CD4-positive, alpha-beta T cell treated with Interleukin-4 for 1 hour (primary cell): ENCODE measurements at places on chromosomes 1 and 21.

GRCh38 chr1:207362962-207363860 lies 41.7 kb downstream of the CD55 start:
- DNase-seq: peak; percentile 38

DNA sequence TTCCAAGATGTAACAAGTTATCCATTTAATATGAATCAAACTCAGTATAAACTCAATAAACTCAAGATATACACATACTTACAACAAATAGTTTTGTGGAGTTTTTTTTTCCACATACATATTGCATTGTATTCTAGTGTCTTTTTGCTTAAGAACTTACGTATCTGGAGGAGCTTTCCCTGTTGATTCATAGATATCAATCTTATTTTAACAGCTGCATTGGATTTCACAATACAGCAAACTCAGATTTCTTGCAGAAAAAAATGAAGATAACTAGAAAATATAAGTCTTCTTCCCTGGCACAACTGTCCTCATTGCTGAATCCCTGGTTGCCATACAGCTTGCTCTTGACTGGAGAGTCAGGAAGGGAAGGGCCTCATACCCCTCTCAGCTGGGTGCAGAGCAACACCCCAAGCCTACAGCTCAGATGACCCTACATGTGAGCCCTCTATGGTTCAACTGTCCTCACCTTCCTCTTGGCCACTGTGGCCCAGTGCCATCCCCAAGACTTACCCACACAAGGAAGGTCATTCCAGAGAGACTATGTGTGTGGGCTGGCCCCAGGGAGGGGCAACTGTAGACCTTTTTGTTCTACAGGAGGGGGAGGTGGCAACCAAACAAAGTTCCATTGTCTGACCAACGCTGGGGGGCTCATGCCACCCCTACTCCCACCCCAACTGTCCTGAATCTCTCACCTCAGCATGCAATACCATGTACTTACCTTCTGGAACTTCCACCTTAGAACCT lies 1.7 kb downstream of the MPZ start:
- DNase-seq: no peak

GRCh38 chr1:235802573-235803346 lies 63.9 kb downstream of the LYST start:
- no peak for DNase-seq

DNA sequence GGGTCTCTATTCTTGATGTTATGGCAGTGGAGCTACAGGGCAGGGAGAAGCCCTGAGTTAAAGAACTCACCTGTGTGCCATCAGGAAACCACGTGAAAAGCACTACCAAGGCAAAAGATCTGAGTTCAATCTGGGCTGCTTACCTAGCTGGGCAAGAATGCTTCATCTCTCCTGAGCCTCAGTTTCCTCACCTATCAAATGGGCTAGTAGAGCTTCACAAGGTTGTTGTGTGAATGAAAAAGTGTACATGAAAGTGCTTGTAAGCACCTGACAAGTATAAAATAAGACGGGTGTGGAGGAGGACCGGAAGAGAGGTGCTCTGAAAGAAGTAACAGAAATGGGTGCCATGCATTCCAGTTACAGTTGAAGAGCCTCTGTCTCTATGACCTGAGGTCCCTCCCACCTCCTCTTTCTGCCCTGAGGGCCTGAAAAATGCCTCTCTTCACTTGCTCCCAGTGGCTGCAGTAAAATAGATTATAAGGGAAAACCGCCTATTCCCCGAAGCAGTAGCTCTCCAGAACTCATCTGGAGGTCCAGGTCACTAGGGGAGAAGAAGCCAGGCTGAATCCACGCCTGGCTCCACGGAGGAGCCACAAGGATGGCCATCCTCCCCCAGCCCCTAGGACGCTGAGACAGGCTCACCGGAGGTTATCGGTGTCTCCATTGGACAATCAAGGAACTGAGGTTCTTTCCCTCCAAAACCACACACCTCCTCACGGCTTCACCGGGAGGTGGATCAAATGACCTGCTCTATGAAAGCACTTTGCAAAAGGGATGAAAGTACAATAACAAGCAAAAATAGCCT lies 1.4 kb downstream of the GPR161 start:
- DNase-seq: no peak

- DNase-seq: no peak
Measured at GRCh38 chr1:96492236-96492635, 229.3 kb upstream of the PTBP2 start.

- DNase-seq: no peak
Measured at GRCh38 chr1:43465505-43466067, 11.9 kb upstream of the HYI start.

DNA sequence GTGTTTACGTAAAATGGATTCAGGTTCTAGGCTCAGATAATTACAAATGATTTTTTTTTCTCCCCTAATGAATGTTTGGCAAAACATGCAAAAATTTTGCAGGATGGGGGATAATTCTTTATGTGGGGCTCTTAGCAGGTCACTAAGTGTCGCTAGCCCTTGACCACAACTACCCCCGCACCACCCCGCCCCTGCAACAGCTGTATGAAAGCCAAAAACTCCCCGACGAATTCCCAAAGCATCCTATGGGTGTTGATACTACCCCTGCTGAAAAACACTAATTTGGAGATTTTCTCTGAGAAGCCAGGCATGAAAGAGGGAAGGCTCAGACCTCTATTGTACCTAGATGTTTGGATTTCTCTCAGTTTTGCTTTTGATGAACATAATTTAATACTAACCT lies 243.0 kb downstream of the TRABD2B start:
- no peak for DNase-seq

- no peak for DNase-seq
Measured at GRCh38 chr1:117089996-117090395, 29.9 kb downstream of the TTF2 start.

- no peak for DNase-seq
Measured at GRCh38 chr1:109391157-109391556, 6.6 kb downstream of the SORT1 start.

DNA sequence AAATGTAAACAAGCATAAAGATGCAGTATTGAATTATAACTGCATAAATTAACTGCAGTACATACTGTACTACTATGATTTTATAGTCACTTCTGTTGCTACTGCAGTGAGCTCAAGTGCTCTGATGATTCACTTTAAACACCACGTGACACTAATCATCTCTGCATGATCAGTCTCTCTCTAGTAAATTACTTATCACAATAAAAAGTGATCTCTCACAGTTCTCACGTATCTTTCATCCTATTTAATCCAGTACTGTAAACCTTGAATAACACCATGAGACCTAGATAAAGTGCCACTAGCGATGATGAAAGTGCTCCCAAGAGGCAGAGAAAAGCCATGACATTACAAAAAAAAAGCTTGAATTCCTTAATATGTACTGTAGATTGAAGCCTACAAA lies 1242.0 kb downstream of the AMY1C start:
- DNase-seq: no peak

DNA sequence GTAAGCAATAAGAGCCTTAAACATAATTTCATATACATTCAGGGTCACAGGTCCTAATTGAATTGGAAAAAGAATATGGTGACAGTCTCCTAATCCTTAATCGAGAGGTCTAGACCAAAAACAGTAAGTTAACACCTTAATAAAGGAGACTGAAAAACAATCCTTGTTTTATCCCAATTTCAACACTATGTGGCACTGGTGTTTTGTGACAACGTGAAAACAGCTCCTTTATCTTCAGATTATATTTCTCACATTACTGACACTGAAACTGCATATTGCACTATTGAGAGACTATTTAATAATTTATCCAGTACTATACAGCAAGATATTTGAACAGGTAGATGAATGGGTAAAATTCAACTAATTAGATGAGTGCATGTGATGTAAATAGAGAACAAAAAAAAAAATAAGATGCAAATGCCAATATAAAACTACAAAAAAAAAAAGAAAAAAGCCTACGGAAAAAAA lies 34.1 kb downstream of the TP53BP2 start:
- DNase-seq: no peak

DNA sequence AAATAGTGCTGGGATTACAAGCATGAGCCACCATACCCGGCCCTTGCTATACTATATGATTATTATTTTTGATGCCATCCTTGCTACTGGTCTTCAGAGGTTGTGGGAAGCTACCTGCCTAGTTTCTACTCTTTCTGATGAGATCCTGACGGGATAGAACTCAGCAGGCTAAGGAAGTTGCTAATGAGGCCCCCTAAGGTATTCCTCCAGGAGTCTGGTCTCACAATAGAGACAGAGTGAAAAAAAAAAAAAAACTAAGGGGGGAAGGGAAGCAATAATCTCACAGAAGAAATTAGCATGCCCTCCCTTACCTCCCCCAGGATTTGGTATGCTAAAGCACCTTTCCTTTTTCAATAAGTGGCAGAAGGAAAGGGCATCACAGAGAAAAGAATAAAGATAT lies 17.6 kb downstream of the INTS3 start:
- no peak for DNase-seq

- DNase-seq: no peak
Measured at GRCh38 chr21:30579346-30579745, 10.9 kb downstream of the KRTAP22-2 start.

GRCh38 chr1:8938232-8938999 lies 7.3 kb upstream of the CA6 start:
- DNase-seq: no peak

DNA sequence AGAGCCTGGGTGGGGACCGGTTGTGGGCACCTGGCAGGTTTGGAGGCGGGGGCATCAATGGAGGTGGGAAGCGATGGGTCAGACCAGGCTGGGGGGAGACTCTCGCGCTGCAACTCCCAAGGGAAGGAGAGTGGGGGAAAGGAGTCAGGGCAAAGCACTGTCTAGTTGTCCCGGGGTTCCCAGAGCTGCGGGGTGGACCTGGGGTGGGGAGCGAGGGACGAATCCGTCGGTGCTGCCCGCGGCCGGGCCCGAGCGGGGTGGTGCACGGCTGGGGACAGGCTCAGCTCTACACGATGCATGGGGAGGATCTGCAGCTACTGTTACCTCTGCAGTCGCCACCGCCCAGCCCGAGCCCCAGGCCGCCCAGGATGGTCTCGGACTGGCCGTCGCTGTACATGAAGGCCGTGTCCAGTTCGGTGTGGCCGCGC lies 427 bp downstream of the AKR7A2 start:
- peak; percentile 14 for DNase-seq

DNA sequence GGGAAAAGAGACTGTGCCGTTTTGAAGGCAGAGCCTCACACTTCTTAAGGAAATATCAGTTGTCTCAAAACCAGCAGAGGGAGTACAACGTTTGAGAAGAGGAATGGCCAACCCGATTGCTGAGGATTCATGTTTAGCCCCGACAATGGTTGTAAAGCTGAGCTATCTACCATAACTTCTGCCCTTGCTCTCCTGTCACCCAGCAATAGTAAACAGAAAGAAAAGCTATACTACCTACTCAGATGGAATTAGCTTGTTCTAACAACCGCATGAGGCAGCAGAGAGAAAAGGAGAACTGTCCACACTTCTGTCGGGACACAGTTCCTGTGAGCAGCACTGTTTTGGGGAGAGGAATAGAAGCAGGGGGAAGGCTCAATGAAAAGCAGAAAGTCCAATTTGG lies 91.2 kb downstream of the SLC45A1 start:
- DNase-seq: peak; percentile 47

DNA sequence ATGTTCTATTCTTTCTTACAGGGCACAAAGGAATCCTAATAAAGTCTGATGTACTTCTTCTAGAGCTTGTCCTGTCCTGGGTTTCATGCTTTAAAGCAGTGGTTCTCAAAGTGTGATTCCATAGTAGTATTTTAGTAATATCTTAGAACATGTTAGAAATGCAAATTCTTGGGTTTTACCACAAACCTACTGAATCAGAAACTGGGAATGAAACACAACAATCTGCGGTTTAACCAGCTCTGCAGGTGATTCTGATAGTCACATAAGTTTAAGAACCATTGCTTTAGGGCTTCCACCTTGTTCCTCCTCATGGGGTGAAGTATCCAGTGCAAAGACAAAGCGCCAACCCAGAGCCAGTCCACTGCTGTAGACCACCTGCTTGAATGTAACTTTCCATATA lies 41.1 kb downstream of the NGF start:
- no peak for DNase-seq

GRCh38 chr1:185215911-185216310 lies 58.9 kb downstream of the SWT1 start:
- DNase-seq: no peak

GRCh38 chr1:117615474-117615873 lies 9.6 kb downstream of the TENT5C start:
- peak; percentile 60 for DNase-seq

- no peak for DNase-seq
Measured at GRCh38 chr1:88746916-88747315, 62.8 kb downstream of the PKN2 start.

DNA sequence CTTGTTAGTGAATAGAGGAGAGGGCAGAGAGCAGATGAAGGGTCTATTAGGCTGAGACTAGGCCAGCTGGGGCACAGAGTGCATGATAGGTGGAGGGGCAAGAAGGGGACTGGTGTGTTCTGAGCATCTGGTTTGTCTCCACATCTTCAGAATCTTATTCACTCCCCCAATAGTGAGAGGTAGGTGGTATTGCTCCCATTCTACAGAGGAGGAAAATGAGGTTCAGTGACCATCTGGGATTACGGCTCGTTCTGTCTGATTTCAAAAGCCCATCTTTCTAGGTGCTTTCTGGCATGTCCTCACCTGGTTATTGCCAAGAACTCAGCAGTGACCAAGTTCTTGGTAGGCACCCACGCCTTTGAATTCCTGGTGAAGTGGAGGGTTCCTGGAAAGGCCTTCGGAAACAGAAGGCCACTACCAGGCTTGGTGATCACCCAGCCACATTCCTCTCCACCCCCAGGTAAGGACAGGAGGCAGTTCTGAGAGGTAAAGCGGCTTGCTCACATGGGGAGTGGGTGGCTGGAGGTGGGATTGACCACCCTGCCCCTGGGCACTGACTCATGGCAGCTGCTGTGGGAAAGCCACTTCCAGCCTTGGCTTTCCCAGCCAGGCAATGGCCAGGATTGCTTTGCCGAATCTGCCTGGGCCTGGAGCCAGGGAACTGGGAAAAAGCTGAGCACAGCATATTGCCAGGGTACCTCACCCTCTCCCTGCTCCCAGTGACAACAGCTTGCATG lies 18.8 kb upstream of the CITED4 start:
- DNase-seq: no peak

DNA sequence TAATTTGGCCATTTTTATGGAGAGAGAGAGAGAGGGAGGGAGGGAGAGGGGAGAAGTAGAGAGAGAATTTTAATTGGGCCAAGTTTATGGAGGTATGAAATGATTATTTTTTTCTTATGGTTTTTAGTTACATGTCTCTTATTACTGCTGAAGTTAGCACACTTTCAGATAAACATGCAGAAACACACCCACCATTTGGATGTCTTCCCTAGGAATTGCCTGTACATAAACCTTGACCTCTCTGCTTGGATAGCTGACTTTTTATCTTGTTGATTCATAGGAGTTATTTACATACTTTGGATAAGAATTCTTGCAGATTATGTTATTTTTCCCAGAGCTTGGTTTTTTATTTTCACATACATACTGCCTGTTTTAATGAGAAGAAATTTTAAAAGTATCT lies 310.2 kb upstream of the ADAMTS5 start:
- DNase-seq: no peak

GRCh38 chr1:108670131-108670773 lies 9.4 kb upstream of the HENMT1 start:
- no peak for DNase-seq

DNA sequence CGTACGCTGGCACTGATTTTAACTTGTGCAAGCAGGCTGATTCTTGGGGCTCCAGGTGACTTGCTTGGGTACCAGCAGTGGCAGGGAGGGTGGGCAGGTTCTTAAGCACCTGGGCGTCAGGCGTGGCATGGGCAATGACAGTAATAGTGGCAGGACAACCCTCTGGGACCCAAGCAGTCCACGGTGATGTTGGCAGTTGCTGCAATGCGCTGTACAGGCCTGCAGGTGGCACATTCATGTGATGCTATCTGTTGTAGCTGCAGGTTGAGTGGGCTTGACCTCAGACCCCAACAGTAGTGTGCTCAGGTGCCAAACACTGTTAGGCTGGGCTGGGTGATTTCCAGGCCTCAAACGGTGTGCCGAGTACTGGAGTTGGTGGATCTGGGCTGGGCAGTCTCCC lies 10.2 kb upstream of the OR10J4 start:
- no peak for DNase-seq
